ENCODE measurements at places on chromosomes 12 and 14.

GRCh38 chr12:3033539-3033867 is 43.7 kb upstream of the TSPAN9 start:
- no peaks in the 10 kb centered on the region for H3K27me3 ChIP-seq
- no peak for DNase-seq
- no peak overlapping the region for H3K27ac ChIP-seq
- H3K4me1 ChIP-seq: no peaks in the 10 kb centered on the region
- H3K36me3 ChIP-seq: peaks cover 14% of the 10 kb centered on the region

DNA sequence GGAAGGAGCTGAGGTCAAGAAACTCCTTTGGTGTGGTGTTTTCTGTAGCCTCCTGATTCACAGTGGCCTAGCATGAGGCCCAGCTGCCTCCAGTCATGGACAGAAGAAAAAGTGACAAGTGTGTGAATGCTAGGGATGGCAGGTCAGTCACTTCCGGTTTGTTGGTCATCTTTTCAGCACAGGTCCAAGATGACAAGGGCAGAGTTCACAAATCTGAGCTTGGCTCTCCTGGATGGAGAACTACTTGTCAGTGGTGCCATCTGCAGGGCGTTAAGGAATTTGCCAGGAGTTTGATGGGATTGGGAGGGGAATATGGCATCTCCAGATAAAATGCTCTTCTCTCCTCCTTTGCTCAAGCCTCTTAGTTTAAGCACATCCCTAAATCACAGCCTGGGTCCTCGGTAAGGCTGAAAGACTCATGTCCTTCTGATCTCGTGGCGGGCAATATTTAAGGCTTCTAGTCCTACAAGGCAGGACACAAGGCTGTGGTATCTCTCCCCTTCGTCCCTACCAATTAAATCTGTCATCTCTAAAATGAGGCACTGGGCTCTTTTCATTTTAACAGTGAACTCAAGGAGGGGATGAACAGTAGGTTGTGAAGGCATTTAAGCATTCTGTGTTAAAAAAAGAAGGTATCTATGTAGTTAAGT is 10.0 kb downstream of the TUBA1B start:
- DNase-seq: no peak
- H3K27ac ChIP-seq: no peak overlapping the region
- no peak overlapping the region for H3K4me3 ChIP-seq
- no peaks in the 10 kb centered on the region for H3K36me3 ChIP-seq

DNA sequence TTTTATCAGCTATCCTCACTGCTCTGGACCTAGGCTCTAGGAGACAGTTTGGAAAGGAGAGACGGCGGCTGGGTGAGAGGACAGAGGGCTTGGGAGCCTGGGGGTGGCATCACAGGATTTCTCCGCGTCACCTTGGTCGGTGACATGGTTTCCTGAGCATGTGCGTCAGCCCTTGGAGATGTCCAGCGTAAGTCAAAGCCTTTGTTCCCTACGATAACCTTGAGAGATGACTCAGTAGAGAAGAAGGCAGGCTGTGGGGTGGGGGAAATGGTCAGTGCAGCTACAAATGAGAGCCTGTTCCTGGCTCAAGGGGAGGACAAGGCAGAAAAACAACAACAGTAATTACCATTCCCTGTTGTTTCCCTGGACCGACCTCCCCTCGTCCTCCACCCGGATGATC is 90.2 kb upstream of the TBX3 start:
- no peaks in the 10 kb centered on the region for H3K4me1 ChIP-seq
- H3K27me3 ChIP-seq: no peaks in the 10 kb centered on the region
- H3K27ac ChIP-seq: no peak overlapping the region
- H3K4me3 ChIP-seq: no peak overlapping the region

DNA sequence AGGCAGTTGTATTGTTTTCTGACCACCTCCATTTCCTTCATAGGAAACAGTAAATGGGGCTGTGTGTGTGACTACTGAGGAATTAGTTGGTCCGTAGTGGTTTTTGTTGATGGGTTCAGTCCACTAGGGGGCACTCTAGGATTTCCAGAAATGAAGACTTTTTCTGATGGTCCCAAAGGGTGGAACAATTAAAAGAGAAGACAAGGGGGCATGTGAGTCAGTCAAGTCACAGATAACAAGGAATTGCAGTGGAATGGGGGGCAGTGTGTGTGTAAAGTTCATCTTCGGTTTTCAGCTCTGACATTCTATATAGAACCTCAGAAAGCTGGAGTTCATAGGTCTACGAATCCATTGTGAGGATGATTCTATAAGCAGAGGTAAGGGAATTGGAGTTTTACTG is 186.6 kb upstream of the OR4E1 start:
- H3K4me3 ChIP-seq: no peak overlapping the region
- H3K27ac ChIP-seq: no peak overlapping the region
- H3K4me1 ChIP-seq: no peaks in the 10 kb centered on the region
- peaks cover 50% of the 10 kb centered on the region for H3K27me3 ChIP-seq

- no peak for DNase-seq
- no peaks in the 10 kb centered on the region for H3K4me1 ChIP-seq
- no peak overlapping the region for H3K27ac ChIP-seq
- H3K27me3 ChIP-seq: no peaks in the 10 kb centered on the region
- no peaks in the 10 kb centered on the region for H3K36me3 ChIP-seq
Measured at GRCh38 chr14:81710232-81710845, 176.7 kb upstream of the SEL1L start.

GRCh38 chr12:124541322-124541721 is 26.1 kb downstream of the NCOR2 start:
- no peaks in the 10 kb centered on the region for H3K36me3 ChIP-seq
